ENCODE measurements at places on chromosomes 7 and 10.

DNA sequence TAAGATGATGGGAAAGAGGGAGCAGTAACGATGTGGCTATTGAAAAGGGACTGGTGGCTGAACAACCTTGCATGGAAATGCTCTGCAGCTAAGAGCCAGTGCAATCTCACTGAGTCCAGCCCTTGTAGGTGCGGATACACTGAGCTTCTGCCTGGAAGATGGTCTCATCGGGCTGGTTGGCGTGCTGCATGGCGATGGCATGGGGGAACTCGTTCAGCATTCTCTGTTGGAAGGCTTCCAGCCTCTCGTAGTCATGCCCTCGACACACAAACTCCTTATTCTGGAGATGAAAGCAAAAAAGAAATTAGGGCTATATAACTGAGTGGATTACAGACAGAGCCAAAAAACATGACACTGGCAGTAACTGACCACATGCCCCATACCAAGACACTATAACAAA lies 197.8 kb upstream of the IMMP2L start:
- ATAC-seq = no peak

GRCh38 chr10:1086787-1087186 lies 30.6 kb downstream of the WDR37 start:
- ATAC-seq = no peak

GRCh38 chr10:62638062-62638477 lies 166.4 kb upstream of the ADO start:
- peak; percentile 62 for ATAC-seq

DNA sequence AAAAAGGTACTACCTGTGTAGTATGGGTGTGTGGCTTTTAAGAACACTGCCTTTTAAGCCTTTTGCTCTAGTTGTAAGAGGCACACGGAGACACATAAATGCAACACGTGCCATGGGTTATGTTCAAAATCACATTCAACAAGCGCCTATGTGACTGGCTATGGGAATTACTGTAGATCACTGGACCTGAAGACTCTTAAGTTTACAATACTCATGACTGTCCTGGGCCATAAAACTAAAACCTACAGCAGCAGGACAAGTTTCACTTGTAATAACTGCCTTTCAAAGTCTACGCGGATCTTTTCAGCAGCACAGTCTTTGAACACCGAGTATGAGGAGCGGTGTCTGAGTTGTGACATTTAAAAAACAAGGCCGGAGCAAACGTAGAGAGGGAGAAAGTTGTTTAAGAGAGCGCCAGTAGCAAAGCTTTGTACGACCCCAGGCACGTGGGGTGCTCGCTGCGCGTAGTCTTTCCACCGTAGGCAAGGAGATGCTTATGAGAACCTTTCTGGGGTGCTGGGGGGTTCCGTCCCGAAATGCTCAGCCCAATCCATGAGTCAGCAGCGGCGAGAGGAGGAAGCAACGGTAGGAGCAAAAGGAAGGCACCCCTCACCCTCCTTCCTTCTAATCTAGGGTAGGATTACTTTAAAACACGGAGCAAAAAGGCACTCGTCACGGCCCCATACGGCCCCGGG lies 662 bp downstream of the DNAJC2 start:
- peak; percentile 4 for ATAC-seq

- no peak for ATAC-seq
These were observed 151.3 kb upstream of the FAM20C start for GRCh38 chr7:40799-41750.

DNA sequence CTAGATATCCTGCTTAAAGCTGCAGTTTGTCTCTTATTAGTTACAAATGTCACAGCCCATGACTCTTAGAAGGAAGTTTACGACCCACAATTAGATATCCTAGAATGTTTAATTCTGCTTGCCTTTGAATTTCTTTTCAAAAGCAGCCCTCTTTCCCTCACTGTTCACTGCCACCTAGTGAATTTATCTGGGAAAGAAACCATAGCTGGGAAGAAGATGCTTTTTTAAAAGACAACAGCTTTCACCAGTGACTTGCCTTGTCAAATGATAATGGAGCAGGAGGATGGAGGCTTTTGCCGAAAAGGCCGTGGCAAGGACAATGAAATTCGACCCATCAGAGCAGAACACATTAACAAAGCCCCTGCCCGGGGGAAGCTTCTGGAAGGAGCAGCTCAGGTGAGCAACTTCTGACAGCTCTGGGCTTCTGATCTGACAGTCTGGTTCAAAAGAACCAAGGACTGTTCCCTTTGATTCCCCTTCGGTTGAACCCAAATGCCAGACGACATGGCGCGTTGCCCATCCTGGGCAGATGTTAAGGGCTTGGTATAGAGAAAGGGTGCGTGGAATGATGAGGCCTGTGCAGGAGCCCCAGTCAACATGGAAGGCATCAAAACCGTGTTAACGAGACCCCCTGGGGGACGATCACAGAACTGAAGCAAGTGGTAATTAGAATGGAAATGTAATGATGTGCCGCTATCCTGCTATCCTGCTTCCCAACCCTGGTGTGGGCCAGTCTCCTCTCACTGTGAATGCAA lies 236.8 kb downstream of the FRMD4A start:
- ATAC-seq = no peak

Measured in gastroesophageal sphincter (tissue), 4 donors.